ENCODE measurements at places on chromosomes 16 and 17. TPM values are rescaled to one million over a fixed set of nuclear protein-coding genes. Genes with fewer than 3 reads are reported as not detected.

GRCh38 chr16:50025537-50025931 lies 509 bp downstream of the CNEP1R1 start:
- H3K27me3 ChIP-seq = no peaks in the 10 kb centered on the region
- H3K36me3 ChIP-seq = 0 out of 2 replicates have a peak, but pooled peaks cover 3% of the 10 kb centered on the region
- peak overlapping the region; percentile 45 for H3K27ac ChIP-seq
- H3K4me3 ChIP-seq = peak overlapping the region; percentile 97
- DNase-seq = no peak

The HBQ1 gene
- total RNA-seq = not detected

GRCh38 chr17:77688369-77688768 lies 270.1 kb upstream of the TNRC6C start:
- no peak for DNase-seq
- no peaks in the 10 kb centered on the region for H3K36me3 ChIP-seq
- no peak overlapping the region for H3K27ac ChIP-seq
- no peak overlapping the region for H3K4me3 ChIP-seq
- H3K4me1 ChIP-seq = no peaks in the 10 kb centered on the region

- no peaks in the 10 kb centered on the region for H3K27me3 ChIP-seq
- peaks cover 65% of the 10 kb centered on the region for H3K4me1 ChIP-seq
- DNase-seq = peak; percentile 71
- no peaks in the 10 kb centered on the region for H3K36me3 ChIP-seq
These were observed at the start of gene PCGF2 for GRCh38 chr17:38748149-38748891. TSS of gene PCGF2 (minus strand) at chr17:38748336. CDS start at chr17:38740402, 7,934 bp downstream.

DNA sequence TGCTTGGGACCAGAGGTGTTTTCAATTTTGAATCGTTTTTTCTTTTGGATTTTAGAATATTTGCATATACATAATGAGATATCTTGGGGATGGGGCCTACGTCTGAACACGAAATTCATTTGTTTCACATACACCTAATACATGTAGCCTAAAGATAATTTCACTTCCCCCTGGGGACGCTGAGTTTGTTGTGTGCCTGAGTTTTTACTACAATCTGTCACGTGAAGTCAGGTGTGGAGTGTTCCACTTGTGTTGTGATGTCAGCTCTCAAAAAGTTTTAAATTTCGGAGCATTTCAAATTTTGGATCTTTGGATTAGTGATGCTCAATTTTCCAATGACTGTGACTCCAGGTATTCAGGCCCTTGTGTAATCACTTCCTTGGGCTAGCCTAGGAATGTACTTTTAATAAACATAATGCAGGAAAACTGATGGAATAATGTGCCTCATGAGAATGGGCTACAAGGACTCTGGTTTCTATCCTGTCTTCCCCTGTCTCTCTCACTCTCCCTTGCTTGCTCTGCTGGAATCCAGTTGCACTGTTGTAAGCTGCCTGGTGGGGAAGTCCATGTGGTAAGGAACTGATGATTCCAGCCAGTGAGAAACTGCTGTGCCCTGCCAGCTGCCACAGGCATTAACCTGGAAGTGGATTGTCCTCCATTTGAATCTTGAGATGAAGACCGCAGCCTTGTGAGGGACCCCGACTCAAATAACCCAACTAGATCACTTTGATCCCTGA lies 403.8 kb downstream of the SHISA9 start:
- no peak for DNase-seq
- H3K36me3 ChIP-seq = no peaks in the 10 kb centered on the region
- no peaks in the 10 kb centered on the region for H3K27me3 ChIP-seq
- no peaks in the 10 kb centered on the region for H3K4me1 ChIP-seq
- no peak overlapping the region for H3K4me3 ChIP-seq

DNA sequence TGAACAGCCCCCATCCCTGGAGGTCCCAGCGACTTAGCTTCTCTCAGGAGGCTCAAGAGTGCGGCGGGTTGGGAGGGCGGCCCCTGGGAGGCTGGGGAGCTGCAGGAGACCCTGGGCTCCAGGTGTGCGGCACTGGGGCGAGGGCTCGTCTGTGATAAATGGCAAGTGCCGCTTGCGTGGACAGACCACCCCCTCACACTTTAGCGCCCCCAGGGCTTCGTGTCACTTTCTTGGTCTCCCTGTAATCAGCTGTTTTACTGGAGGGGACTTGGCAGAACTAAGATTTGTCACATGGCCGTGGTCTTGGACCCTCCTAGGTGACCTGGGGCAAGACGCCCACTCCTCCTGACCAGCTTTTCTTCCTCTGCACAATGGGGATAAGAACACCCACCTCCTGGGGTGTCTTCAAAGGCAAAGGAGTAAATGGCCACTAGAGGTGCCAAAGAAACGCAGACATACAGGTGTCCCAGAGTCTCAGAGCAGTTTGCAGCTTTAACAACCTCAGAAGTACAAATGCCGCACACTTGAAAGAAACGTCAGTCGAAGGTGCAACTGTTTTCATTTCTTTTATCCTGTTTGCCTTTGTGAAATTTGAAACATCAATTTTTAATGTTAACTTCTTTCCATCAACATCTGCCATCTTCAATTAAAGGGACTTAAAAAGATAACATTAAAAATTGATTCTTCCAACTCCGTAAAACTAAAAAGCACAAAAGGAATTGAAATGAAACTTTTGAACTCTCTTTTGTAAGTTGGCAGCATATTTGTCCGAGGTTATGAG lies 946 bp downstream of the OSGIN1 start:
- H3K4me3 ChIP-seq = peak overlapping the region; percentile 66
- H3K27me3 ChIP-seq = no peaks in the 10 kb centered on the region
- H3K27ac ChIP-seq = peak overlapping the region; percentile 88
- DNase-seq = peak; percentile 72
- no peaks in the 10 kb centered on the region for H3K36me3 ChIP-seq
- H3K4me1 ChIP-seq = peaks cover 20% of the 10 kb centered on the region

GRCh38 chr16:86359571-86359970 lies 150.8 kb upstream of the FOXF1 start:
- peaks cover 47% of the 10 kb centered on the region for H3K4me1 ChIP-seq
- no peaks in the 10 kb centered on the region for H3K36me3 ChIP-seq

GRCh38 chr17:6526362-6527152 lies 29.8 kb downstream of the PITPNM3 start:
- H3K36me3 ChIP-seq = no peaks in the 10 kb centered on the region
- no peaks in the 10 kb centered on the region for H3K27me3 ChIP-seq
- no peak overlapping the region for H3K27ac ChIP-seq
- H3K4me1 ChIP-seq = peaks cover 53% of the 10 kb centered on the region

DNA sequence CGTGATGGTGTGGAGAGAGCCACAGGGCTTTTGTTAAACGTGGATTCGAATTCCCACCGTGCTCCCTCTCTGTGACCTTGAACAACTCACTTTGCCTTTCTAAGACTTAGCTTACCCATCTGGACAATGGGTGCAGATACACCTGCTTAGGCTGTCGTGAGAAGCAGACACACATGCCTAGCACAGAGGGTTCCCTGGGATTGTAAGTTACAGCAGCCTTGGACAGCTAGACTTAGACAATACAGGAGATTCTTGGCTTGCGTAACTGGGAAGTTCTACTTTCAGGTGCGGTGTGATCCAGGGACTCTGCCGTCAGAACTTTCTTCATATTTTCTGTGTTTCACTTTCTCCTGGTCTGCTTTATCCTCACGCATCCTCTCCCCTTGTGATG lies 127.0 kb downstream of the ABCC1 start:
- H3K4me3 ChIP-seq = no peak overlapping the region
- peaks cover 36% of the 10 kb centered on the region for H3K36me3 ChIP-seq
- no peaks in the 10 kb centered on the region for H3K27me3 ChIP-seq
- peaks cover 19% of the 10 kb centered on the region for H3K4me1 ChIP-seq

- H3K27ac ChIP-seq = no peak overlapping the region
- peaks cover 24% of the 10 kb centered on the region for H3K4me1 ChIP-seq
- no peaks in the 10 kb centered on the region for H3K36me3 ChIP-seq
- H3K27me3 ChIP-seq = no peaks in the 10 kb centered on the region
These were observed 5.7 kb downstream of the ATP2C2 start for GRCh38 chr16:84373907-84374489.

DNA sequence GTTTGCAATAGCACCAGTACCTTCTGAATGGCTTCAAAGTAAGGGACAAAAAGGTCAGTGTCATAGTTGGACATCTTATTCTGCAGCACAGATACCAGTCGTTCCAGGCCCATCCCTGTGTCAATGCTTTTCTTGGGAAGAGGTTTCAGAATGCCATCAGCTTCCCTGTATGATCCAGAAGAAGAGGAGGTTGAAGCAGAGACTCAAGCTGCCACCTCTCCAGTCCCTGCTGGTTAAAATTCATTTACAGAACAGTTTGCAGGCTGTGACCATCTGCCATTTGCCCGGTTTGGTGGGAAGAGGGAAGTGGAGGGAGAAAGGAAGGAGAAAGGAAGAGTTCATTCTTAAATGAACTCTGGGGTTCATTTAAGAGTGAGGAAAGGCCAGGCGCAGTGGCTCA lies 18.4 kb upstream of the EXOSC6 start:
- H3K4me1 ChIP-seq = no peaks in the 10 kb centered on the region
- H3K27me3 ChIP-seq = no peaks in the 10 kb centered on the region
- no peak overlapping the region for H3K27ac ChIP-seq
- no peak overlapping the region for H3K4me3 ChIP-seq

The PRPSAP2 gene
- total RNA-seq = 37.8 TPM

The KRTAP2-1 gene
- total RNA-seq = not detected

DNA sequence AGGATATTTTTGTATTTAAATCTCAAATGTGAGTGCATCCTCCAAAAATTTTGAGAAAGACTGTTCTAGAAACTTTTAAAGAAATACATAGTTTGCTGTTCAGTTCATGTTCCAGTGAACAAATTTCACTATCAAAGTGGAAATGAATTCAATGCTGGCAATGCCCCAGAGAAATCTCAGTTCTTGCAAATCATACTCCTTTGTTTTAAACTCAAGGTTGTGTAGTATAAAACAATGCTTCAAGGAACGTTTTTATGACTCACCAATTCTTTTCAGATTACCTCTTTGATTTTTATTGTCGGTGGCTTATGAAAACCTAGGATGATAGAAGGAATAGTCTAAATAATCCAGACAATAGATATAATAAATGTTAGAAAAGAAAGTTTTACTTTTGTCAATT lies 17.6 kb downstream of the LPCAT2 start:
- no peaks in the 10 kb centered on the region for H3K36me3 ChIP-seq
- H3K4me3 ChIP-seq = no peak overlapping the region
- H3K27me3 ChIP-seq = no peaks in the 10 kb centered on the region
- no peak overlapping the region for H3K27ac ChIP-seq

The TP53TG3B gene
- not detected for total RNA-seq

DNA sequence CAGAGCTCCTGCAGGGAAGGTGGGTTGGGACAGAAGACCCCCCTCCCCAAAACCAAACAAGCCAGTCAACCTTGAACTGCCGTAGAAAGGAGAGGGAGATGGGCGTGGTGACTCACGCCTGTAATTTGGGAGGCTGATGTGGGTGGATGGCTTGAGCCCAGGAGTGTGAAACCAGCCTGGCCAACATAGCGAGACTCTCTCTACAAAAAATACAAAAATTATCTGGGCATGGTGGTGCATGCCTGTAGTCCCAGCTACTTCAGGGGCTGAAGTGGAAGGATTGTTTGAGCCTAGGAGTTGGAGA lies 42.1 kb downstream of the NT5M start:
- no peak overlapping the region for H3K4me3 ChIP-seq
- H3K4me1 ChIP-seq = no peaks in the 10 kb centered on the region
- H3K27ac ChIP-seq = no peak overlapping the region
- H3K36me3 ChIP-seq = no peaks in the 10 kb centered on the region
- no peaks in the 10 kb centered on the region for H3K27me3 ChIP-seq

DNA sequence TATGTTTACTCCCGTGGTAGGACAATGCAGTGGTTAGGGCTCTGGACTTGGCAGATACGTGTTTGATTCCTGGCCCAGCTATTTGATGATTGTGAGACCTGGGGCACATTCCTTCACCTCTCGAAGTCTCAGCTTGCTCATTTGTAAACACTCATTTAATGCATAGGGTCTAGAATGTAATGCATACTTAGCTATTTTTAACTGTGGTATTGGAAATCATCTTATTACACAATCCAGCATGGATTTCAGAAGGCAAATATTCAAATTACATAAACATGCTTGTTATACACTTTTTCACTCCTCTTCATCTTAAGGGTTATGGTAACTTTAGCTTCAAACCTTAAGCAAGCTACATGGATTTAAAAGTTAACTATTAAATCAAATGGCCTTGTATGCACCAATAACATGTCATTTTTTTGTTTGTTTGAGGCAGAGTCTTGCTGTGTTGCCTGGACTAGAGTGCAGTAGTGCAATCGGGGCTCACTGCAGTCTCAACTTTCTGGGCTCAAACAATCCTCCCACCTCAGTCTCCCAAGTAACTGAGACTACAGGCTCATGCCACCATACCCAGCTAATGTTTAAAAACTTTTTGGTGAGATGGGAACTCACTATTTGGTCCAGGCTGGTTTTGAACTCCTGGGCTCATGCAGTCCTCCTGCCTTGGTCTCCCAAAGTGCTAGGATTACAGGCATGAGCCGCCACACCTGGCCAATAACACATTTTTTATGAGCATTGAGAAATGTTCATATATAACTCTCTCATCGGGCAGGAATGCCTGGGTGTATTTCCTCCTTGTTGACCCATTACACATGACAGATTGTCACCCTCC lies 52.5 kb downstream of the VAT1L start:
- no peak overlapping the region for H3K27ac ChIP-seq
- no peaks in the 10 kb centered on the region for H3K4me1 ChIP-seq
- peaks cover 73% of the 10 kb centered on the region for H3K27me3 ChIP-seq
- DNase-seq = no peak
- H3K36me3 ChIP-seq = no peaks in the 10 kb centered on the region
- H3K4me3 ChIP-seq = no peak overlapping the region

- no peaks in the 10 kb centered on the region for H3K27me3 ChIP-seq
- no peaks in the 10 kb centered on the region for H3K36me3 ChIP-seq
- no peak for DNase-seq
- H3K27ac ChIP-seq = no peak overlapping the region
These were observed 191.2 kb downstream of the MSI2 start for GRCh38 chr17:57447357-57447989.

The PMFBP1 gene
- 5.6 TPM for total RNA-seq

The ZG16 gene
- total RNA-seq = 0.07 TPM

DNA sequence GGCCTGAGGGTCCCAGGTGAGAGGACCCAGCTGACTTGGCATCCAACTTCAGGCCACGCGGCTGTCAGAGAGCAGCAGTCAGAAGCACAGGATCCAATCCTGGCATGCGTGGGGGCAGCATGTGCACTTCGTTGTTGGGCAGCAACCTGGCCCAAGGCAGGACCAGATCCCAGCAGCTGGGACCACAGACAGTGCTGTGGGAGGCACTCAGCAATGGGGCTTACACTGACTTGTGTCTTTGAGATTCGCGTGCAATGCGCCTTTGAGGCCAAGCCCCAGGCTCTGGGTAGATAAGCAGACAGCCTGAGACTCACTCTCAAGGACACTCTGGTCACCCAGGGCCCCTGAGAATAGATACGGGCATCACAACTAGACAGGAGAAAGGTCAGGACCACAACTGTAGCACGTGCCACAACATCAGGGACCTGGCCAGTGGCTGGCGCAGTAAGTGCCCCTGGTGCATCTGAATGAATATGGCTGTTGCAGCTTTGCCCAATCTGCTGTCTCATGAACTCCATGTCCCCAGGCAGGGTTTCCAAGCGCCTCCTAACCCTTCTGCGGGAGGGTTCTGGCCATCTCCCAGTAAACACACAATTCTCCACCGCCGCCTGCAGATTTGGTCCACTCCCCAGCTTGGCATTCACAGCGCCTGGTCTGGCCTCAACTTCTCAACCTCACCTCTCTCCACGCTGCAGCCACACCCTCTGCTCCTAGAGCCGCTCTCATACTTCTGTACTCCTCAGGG lies 3.2 kb downstream of the PAM16 start:
- no peak overlapping the region for H3K27ac ChIP-seq
- no peaks in the 10 kb centered on the region for H3K27me3 ChIP-seq
- no peak for DNase-seq
- H3K4me1 ChIP-seq = peaks cover 7% of the 10 kb centered on the region
- peaks cover 9% of the 10 kb centered on the region for H3K36me3 ChIP-seq
- H3K4me3 ChIP-seq = no peak overlapping the region

All from HCT116 (cell line).